ENCODE measurements at places on chromosomes 3 and 15. TPM values are rescaled to one million over a fixed set of nuclear protein-coding genes. Genes with fewer than 3 reads are reported as not detected.

Gene FAM81A
- 0.93 TPM for total RNA-seq

Gene PLA2G4E
- total RNA-seq: not detected

Gene SLC22A13
- total RNA-seq: 0.94 TPM

Gene TMEM89
- not detected for total RNA-seq

Gene HERC2
- 43.1 TPM for total RNA-seq

Gene SI
- not detected for total RNA-seq

Gene COLQ
- 1.2 TPM for total RNA-seq

Gene AVEN
- 13.9 TPM for total RNA-seq

Gene NAA50
- total RNA-seq: 175 TPM

Gene AEN
- 7.6 TPM for total RNA-seq

Gene ERC2
- not detected for total RNA-seq

Gene ACAD9
- total RNA-seq: 36.2 TPM

Gene CNTN4
- 9.5 TPM for total RNA-seq

Gene BAHD1
- 12.4 TPM for total RNA-seq

Gene FGF12
- 2.8 TPM for total RNA-seq

Gene ZBBX
- not detected for total RNA-seq
